ENCODE measurements at places on chromosomes 16 and 17.

- DNase-seq, result no peak
Observed at GRCh38 chr16:25100511-25100910, 11.0 kb upstream of the LCMT1 start.

GRCh38 chr17:78224231-78225087 lies 7.0 kb upstream of the TMEM235 start:
- DNase-seq, result peak; percentile 54

- no peak for DNase-seq
Observed at GRCh38 chr17:80782536-80783427, 208.9 kb upstream of the CHMP6 start.

- DNase-seq, result no peak
Observed at GRCh38 chr16:9425236-9425635, 333.8 kb downstream of the HAPSTR1 start.

DNA sequence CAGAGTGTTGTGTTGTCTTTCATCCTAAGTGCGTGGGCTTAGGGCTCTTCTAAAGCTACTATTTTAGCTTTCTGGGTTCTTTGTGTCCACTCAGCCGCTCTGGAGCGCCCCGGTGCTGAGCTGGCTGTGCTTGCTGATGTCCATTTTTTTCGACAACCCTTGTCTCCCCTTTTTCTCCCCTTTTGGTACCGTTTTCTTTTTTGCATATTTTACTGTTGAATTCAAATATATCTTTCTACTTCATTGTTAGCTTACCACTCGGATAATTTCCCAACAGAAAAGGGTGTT lies 1.2 kb downstream of the SRRM2 start:
- no peak for DNase-seq

DNA sequence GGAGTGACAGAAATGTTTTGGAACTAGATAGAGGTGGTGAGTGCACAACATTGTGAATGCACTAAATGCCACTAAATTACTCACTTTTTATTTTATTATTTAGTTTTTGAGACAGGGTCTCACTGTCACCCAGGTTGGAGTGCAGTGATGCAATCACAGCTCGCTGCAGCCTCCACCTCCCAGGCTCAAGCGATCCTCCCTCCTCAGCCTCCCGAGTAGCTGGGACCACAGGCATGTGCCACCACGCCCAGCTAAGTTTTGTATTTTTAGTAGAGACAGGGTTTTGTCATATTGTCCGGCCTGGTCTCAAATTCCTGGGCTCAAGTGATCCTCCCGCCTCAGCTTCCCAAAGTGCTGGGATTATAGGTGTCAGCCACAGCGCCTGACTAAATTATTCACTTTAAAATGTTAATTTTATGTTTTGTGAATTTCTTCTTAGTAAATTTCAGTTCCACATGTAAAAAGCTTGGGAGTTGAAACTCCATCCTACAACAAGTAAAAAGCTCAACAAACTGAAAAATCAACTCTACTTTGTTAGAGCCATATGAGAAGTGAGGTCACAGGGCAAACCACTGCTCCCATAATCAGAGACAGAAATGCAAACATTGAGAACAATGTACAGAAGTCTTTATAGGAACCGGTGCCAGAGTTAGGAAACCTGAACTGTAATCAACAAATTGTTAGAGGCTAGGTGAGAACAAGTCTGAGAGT lies 13.8 kb upstream of the SLC5A10 start:
- DNase-seq, result no peak

DNA sequence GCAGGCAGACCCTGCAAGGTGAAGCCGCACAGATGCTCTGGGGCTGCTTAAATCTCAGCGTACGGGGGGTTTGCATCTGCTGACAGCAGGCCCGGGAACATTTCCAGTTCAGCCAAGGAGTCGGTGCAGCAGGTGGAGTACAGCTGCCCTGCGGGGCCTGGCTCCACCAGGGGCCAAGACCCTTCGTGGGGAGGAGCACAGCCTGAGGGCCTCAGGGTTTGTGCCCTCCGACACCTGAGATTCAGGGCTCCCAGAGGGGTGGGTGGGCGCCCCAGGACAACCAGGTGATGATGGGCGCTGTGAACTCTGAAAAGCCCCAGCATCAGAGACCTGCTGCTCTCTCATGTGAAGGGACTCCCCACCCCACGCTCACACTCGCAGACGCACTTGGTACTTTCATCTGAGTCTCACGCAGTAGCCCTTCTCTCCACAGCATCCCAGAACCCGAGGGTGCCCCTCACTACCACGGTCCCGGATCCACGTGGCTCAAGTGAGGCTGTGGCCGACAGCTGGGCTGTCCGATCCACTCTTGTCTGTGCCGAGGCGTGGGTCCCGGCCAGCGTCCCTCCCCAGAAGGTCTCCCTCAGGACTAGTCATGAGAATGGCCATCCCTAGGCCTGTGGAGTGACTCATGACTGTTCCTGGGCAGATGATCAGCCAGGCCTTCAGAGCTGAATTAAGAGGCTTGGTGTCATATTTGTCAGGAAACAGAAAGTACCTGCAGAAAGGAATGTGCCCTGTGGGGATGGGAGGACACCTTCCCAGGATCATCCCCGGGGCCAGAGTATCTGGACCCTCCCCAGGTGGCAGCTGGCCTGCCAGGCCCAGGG lies 29.6 kb downstream of the ACSF3 start:
- DNase-seq, result no peak

- no peak for DNase-seq
Observed at GRCh38 chr16:82055728-82056549, 20.9 kb downstream of the HSD17B2 start.

DNA sequence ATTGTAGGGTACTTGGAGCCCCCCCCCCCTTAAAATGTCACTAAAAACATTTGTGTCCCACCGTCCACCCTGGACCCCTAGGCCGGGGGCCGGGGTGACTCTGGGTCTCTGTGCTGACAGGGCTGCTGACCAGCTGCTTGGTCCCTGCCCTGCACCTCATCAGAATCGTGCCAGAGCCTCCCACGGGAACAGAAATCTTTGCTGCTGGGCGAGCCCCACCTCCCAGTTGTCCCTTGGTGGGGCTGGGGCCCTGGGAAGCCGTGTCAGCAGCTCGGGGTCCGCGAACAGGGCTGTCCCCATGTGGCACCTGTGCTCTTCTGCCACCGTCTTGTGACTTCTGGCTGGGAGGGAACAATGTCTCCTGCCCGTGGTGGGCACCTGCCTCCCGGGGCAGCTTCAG lies 18.5 kb downstream of the KCTD5 start:
- DNase-seq, result no peak

DNA sequence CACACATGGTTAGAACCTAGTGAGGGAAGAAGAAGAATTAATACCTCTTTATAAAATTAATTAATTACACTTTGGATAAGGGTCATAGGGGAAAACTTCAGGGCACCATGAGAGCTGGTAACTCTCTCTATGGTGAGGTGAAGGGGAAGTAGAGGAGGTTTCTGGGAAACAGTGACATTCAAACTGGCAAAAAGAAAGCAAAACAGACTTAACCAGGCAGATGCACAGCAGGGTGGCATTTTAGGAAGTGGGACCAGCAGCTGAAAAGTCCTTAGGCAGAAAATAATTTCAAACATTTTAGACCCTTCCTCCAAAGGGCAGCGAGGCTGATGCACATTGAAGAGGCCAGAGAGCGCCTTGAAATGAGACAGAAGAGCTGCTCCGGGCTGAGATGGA lies 157.8 kb downstream of the CDH13 start:
- DNase-seq, result no peak

DNA sequence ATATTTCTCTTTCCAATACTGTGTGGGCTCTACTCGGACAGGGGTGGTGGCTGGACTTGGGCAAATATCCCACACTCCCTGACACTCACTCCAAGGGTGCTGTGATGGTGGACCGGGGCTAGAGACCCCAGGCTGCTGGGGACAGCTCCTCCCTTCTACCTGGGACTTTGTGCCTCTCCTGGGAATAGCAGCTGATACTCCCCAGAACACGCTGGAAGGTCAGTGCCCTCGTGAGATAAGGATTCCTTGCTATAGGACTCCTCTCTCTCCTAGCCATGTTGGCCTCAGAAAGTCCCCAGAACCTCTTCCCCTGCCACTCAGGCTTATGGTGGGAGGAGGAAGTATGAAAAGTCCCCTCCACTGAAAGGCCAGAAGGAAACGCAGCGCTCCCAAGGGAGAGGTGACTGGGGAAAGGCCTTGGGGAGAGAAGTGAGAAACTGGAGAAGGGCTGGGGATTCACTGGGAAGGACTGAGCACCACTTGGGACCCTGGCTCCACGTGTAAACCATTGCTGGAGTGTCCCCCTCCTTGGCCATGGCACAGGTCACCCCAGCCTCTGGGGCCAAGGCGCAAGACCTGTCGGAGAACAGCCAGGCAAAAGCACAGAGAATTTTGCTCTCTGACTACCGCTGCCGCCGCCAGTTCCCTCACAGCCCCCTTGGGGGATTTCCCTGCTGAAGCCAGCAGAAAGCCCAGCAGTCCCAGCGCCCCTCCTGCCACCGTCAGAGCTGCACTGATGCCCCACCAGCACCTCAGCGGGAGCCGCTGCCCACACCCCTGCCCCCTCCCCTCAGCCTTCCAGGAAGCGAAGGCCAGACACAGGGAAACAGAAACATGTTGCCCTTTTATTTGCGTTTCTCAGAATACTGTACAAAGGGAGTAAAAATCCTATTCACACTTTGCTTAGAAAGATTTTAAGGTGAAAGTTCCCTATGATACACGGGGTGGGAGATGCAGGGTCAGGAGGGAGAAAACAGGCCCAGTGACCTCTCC lies 2.1 kb upstream of the GSDMB start:
- DNase-seq, result no peak

- no peak for DNase-seq
Observed at GRCh38 chr17:7858522-7858810, 663 bp downstream of the CYB5D1 start.
